CD4-positive, alpha-beta T cell treated with Interleukin-4 for 4 hours (primary cell): ENCODE measurements at places on chromosomes 2 and 18.
A peak's percentile ranks its signal among the peaks of the same experiment; 100 is the strongest.

- no peak for DNase-seq
These were observed 77.4 kb upstream of the DNMT3A start for GRCh38 chr2:25418944-25419677.

DNA sequence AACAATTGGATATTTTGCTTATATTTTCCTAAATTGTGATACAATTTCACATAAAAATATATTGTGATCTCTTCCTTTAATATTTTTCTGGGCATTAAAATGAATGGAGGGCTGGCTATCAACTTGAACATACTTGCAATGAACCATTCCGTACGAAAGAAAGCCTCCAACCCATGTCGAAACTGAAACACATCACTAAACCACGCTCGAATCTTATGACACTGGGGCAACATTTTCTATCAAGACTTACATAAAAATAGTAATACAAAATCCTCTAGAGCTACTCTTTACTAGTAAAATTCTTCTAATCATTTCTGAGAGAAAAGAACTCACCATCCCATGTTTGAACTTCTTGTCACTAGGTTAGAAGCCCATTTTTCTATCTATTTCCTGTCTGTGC lies 132.8 kb upstream of the DOK6 start:
- no peak for DNase-seq

DNA sequence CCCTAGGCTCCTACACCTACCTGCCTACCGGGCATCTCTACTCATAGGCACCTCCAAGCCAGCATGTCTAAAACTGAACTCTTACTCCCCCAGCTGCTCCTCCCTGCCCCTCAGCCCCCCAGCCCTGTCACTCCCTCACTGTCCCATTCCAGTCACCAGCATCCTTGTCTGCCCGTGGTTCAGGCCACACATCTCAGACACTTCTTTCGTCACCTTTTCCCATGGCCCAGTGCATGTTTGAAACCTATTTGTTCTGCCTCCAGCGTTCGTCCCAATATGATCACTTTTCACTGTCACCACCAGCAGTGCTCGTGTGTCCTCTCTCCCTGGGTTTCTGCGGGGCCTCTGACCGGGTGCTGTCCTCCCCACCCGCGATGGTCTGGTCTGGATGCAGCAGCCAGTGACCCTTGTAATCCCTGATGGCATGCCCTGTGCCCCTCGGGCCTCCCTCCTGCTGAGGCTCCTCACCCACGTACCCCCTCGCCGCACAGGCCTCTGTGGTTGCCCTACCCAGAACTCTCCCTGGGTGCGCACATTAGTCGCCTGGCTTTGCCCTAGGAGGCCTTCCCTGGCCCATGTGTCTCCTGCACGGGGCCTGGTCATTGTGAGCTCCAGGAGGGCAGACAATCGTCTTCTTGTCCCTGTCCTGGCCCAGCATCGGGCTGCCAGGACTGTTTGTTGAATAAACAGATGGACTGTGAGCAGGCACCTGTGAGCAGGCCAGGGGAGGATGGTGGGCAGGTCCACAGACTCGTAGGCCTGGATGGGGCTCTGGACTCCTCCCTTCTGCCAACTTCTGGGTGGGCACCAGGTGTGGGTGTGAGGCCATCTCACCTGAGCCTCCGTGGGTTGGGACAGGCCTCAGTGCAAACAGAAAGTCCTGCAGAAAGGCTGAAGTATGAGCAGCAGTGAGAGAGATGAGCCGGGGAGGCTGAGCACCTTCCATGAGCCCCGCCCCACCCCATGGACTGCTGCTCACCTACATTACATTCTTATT lies 15.5 kb downstream of the LDLRAD4 start:
- DNase-seq, result no peak

GRCh38 chr2:31318361-31319336 lies 84.7 kb downstream of the EHD3 start:
- peak; percentile 47 for DNase-seq

GRCh38 chr2:109636317-109636716 lies 22.2 kb downstream of the SOWAHC start:
- no peak for DNase-seq

DNA sequence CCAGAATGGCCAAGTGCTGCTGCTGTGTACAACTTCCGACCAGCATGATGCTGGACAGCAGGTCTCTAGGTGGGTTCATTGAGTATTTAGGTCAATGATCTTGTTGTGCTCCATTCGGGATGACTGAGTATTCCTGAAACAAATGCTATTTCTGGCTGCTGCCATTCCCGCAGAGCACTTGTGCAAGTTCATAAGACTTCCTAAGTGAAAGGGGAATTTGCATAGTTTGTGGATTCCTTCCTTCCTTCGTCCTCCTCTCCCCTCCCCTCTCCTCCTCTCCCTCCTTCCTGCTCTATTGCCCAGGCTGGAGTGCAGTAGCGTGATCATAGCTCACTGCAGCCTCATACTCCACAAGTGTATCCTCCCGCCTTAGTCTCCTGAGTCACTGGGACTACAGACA lies 40.4 kb downstream of the LDLRAD4 start:
- DNase-seq, result no peak

DNA sequence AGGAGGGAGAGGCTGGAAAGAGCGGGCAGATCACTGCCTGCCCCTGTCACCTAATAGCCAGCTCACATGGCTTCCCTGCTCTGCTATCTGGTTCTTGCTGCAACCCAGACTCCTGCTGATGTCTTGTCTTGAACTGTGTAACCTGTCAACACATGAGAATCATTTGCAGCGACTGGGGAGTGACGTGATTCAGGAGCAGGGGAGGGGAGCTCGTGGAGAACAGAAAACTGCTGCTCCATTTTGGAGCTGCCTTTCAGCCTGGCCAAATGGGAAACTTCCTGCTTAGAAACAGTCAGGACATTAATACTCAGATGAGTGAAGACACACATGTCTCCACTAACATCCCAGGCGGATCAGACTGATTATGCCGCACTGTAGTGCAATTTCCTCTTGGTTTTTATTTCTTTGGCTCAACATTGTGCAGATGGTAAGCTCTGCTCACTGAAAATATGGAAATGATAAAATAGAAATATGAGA lies 38.1 kb downstream of the RPL37A start:
- no peak for DNase-seq

DNA sequence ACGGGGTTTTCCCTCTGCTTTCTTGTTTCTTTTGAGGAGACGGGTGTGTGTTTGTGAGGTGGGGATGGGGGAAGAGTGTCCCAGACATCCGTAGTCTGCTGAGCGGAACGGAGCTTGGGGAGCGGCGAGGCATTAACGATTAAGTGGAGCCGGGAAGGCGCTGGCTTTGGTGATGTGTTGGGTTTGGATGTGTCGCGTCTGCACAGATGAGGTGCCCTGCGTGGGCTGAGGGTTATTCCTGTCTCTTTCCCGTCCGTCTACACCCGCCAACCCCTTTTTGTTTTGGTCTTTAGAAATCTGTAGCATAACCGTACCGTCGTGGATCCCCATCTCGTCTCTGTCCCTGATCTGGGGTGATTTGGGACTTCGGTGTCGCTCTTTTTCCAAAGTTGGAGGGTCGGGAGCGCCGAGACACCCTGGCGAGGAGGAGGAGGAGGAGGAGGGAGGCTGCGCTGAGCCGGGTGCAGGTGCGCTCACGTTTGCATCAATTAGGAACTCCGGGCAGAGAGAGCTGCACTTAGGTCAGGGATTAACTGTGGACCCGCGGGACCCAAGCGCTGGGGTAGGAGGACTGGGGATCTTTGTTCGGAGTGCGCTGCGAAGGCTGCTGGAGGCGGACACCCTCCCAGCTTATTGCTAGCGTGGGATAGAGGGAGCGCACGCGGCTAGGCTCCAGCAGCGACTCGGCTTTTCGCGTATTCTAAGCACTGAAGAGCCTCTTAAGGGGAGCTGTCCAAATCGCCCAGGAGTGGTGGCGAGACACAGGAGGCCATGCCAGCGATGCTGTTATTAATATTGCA lies 720.3 kb downstream of the DPP10 start:
- DNase-seq, result no peak

DNA sequence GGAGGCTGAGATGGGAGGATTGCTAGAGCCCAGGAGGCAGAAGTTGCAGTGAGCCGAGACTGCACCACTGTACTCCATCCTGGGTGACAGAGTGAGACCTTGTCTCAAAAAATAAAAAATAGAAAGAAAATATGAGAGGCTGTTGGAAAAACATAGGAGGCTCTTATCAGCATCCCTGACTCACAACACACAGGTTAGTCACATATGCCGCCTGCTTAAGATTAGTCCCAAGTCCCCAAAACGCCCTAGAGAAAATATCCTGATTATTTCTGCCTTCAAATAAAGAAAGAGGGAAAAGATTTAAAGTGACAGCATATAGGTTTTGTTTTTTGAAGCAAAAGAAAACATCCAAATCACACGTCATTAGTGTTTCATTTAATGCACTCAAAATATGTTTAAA lies 29.8 kb upstream of the GALM start:
- no peak for DNase-seq

- DNase-seq, result no peak
These were observed 40.0 kb upstream of the NFATC1 start for GRCh38 chr18:79355433-79356335.

DNA sequence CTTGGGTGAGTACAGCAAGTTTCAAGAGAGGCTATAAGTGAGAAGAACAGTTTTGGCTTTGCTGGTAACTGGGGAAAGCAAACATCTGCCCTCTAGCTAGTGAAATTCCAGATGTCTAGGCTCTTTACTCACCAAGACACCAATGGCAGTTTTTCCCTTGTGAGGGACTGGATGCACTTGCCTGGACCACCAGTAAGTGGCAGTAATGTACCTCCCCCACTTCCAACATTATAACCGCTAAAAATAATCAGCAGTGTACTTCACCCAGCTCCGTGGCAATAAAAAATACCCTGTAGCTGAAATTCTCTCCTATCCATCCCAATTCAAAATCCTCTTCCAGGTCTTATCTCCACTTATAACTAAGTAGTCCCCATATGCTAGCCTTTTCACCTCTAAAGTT lies 383.9 kb downstream of the ARHGAP15 start:
- DNase-seq, result peak; percentile 10

DNA sequence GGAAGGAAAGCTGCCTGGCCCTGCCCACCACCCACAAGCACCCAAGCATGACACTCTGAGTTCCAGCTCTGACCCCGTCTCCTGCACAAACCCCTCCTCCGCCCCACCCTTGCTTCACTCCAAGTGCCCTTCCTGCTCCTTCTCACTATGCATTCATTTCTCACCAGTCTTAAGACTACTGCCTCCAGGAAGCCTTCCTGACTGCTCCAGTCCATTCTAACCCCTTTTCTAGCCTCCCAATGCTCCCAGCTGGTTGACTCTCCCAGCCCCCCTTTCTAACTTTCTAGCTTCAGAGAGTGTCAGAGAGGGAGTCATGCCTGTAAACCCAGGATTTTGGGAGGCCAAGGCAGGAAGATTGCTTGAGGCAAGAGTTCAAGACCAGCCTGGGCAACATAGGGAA lies 8.2 kb upstream of the NAGK start:
- DNase-seq, result no peak

- DNase-seq, result no peak
These were observed 175.7 kb upstream of the RND3 start for GRCh38 chr2:150663143-150663542.

DNA sequence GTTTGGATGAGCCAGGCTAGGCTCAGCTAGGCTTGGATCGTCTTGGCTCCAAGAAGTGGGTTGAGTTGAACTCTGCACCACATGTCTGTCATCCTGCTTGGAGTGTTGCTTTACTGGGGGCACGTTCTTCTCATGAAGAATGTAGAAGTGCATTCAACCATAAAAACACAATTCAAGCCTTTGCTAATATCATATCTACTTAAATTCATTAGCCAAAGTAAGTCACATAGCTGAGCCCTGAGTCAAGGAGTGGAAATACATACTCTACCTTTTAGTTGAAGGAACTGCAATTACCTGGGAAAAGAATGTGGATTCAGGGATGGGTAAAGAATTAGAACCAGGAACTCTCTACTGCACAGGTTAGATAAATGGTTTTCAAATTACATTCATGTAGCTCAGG lies 360.4 kb upstream of the KCNH7 start:
- DNase-seq, result no peak

- no peak for DNase-seq
These were observed 57.5 kb upstream of the SLC14A2 start for GRCh38 chr18:45557779-45558178.

DNA sequence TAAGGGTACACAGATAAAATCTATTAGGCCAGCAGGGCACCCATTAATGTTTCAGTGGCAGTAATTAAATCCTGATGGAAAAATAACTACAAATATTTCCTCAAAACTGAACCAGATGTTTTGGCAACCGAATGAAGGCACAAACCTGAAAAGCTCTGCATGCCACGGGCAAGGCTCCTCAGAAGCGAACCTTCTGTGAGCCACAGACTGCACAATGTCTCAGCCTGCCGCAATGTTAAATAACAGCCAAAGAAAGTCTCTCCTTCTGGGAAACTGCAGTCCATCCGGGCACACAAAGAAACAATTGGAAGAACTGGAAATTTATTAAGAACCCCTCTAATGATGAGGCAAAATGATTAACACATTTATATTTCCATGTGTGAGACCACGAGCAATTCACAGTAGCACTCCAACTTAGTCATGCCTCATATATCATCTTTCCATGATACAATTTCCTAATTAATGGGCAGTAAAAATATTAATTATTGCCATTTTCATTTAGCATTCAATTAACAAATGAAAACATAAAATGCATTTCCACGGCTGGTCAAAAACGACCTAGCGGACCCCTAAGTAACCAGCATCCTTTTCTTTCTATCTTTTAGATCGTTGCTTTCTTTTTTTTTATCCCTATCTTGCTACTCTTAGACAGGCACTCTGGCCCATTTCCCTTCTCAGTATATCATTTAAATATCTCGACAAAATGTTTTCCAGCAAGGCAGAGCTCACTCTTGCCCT lies 237.5 kb downstream of the EPHA4 start:
- no peak for DNase-seq

DNA sequence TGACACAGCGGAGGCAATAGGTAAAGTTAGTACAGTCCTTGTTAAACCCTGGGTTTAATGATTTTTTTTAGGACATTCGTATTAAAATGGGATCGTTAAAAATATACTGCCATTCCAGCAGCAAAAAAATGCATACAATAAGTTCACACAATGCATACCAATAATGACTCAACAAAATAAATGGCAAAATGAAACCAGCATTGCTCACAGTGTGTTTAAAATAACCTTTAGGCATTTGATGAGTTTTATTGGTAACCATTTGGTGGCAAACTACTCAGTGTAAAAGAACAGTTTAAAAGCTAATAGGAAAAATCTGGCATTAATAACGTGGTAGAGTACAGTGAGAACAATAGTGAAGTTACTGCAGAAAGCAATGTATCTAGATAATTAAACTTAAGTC lies 539.0 kb upstream of the PIK3C3 start:
- DNase-seq, result no peak

- no peak for DNase-seq
These were observed 254.2 kb upstream of the SALL3 start for GRCh38 chr18:78725426-78725825.
